ENCODE measurements at places on chromosomes 6 and 20. TPM values are rescaled to one million over a fixed set of nuclear protein-coding genes. Genes with fewer than 3 reads are reported as not detected.

DNA sequence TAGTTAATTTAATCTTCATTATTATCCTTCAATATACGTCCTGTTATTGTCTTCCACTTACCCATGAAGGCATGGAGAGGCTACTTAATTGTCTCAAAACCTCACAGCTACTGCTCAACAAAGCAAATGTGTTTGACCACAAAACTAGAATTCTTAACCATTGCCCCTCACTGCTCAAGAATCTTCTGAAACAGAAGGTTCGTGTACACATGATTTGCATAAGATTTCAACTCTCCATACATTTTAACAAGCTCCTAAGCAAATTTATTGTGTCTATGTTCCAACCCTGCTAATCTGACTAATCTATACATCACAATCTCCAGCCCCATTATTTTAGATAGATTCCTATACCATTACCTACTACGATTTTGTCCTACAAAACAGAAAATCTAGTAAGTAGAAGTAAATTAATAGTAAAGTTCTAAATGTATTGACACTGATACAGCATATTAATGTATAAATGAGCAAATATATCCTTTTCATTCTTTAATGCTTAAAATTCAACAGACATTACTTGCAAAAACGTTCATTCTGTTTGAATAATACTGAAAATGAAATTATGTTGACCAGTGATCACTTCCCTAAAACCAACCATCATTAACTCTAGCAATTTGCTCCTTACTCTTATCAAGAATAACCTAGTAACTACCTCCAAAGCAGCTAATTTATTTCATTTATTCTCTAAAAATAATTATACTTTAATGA is 89.7 kb upstream of the RNF217 start:
- DNase-seq = no peak

DNA sequence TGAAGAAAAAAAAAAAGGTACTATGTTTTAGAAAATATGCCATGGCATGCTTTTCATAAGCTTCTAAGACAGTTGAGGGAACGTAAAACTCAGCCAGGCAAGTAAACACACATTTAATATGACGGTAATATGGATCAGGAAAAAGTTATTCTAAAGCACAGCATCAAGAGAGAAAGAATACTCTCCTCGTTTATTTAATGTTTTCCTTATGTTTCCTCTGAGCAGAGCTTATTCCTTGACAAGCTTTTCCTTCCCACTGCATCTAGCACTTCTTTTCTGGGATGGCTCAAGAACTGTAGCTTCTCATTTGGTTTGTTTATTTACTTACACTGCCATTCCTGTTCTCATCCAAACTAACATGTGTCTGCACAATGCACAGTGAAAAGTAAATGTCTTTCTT is 2.7 kb upstream of the RSPO3 start:
- DNase-seq = no peak

GRCh38 chr20:19692685-19693119 is 65.4 kb upstream of the RIN2 start:
- DNase-seq = peak; percentile 37

DNA sequence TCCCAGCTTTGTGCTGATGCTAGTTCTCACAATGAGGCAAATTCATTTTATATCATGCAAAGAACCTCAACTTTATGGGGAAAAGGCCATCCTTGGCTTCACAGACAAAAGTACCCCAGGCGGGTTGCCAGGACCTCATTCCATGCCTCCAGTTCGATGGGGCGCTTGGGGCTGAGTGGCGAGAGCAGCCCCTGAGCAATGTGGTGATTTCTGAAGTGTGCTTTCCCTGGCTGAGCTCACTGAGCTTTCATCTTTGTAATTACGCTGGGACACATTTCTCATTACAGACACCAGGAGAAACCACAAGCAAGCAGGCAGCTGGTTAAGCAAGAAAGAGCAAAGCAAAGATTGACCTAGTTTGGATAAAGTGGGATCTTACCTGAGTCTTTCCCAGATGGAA is 301.5 kb upstream of the CDH4 start:
- no peak for DNase-seq

- no peak for DNase-seq
Measured at GRCh38 chr6:71190809-71191208, 97.8 kb upstream of the OGFRL1 start.

DNA sequence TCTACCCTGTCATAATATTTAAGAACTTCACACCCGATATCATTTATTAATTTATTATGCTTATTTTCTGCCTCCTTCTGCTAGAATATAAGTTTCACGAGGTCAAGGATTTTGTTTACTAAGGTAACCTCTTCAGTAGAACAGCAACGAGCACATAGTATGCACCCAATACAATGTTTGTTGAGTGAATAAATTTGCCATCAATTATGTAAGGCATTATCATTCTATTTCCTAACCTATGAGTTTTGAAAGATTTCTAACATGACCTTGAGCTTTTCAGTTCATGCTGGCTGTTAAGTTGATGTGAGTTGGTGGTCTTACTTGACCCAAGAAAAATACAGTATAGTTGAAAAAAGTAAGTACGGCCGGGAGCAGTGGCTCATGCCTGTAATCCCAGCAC is 125.9 kb upstream of the LOC128125822 start:
- no peak for DNase-seq

- no peak for DNase-seq
Measured at GRCh38 chr6:8435845-8436168, 462 bp upstream of the SLC35B3 start.

- no peak for DNase-seq
Measured at GRCh38 chr20:50655311-50655880, 35.9 kb downstream of the RIPOR3 start.

The MAPK13 gene
- total RNA-seq = 47.3 TPM

The SMPDL3A gene
- 2.4 TPM for total RNA-seq

The MED23 gene
- total RNA-seq = 17.2 TPM

The SLC35F1 gene
- total RNA-seq = 0.07 TPM

The AVP gene
- total RNA-seq = not detected

The PSORS1C1 gene
- 9.8 TPM for total RNA-seq

Data from HCT116 (cell line).